AG04449 (cell line): ENCODE measurements at places on chromosomes 2 and 18.

DNA sequence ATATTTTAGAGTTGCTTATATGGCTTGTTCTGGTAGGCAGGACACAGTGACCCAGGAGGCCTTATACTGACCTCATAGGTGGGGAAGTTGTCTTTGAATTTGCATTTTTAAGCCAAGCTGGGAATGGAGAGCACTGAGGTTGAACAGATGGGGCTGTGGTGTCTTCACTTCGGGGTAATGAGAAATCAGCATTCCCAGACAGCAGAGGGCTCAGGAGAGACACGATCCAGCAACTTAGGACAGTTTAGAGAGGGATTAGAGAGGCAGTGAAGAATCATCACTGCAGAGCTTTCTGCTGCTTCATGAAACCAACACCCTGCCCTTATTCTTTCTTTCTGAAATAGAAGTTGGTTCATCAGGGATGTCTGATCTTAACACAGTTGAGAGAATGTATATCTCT, 202.4 kb downstream of the TDRD15 start:
- DNase-seq = no peak

- no peak for DNase-seq
Observed at GRCh38 chr18:49285627-49286026, 174.8 kb downstream of the DYM start.

DNA sequence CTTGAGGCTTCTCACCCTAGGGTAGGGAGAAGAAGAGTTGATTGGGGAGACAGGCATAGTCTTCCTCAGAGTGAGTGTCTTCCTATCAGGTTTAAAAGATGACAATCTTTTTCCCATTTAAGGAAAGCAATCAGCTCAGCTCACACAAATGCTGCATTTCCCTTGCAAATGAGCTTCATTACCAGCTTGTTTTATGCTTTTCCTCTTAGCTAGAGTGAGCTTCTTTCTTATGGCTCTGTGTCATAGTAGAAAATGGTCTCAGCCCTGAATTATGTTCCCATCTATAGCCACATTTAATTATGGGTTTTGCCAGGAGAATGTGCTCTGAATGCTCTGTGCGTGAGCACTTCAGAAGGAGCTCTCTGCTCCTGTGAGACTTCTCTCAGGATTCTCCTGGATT, 112.8 kb upstream of the NCK2 start:
- DNase-seq = no peak

DNA sequence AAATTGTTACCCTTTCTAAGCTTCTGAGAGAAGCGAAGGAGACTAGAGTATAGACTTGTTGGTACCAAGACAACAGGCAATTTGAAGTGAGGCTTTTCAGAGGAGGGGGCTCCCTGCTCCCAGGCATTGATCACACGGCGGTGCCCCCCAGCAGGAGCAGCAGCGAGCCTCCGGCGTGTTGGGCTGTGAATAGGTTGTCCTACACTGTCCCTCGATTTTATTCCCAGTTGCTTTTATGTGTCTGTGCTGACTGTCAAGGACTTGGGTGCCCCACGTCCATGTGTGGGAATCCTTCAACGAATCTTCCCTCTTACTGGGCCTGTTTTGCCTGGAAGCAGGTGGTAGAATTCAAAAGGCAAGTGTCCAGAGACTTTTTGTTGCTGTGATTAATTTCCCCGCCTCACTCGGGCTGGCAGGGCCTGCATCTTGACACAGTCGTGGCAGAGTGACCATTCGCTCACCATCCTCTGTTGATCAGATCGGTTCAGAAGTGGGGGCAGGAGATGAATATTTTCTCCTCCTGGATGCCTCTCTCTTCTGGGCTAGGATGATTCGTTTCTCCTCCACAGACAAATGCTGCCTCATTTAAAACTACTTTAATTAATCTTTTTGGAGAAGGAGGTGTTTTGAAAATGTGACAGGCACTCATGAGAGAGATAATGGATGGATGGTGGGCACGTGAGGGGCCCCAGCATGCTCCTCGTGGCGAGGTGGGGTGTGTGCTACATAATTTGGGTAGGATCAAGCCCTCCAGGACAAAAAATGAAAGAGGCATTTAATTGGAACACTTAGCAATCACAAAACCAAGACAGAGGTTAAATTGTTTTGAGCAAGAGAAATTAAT, 77.6 kb downstream of the SMIM21 start:
- no peak for DNase-seq
